ENCODE measurements at places on chromosomes 11 and 22.

DNA sequence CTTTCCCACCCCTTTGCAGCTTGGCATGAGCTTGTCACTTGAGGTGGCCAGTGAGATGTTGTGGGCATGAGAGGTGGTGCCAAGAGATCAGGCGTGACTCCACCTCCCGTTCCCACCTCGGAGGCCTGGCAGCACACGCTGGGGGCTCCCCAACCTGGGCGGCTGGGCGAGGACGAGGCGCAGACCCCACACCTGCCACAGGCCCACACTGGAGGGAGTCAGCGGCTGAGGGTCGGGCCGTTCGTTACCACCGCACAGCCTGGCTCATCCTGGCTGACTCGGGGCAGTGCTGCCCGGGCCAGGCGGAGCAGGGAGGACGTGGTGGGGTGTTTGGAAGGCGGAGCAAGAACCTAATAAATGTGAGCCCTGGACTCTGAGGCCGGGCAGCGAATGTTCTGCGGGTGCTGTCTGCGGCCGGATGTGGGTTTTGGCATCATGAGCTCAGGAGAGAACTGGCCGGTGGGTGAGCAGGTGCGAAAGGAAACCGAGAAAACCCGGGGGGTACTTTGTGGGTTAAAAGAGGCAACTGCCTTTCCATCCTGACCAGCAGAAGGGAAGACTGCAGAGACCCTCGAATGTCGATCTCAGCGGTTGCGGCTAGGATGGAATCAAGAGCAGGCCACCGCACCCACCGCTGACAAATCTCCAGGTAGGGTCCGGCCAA lies 10.2 kb upstream of the IFITM3 start:
- DNase-seq = no peak

DNA sequence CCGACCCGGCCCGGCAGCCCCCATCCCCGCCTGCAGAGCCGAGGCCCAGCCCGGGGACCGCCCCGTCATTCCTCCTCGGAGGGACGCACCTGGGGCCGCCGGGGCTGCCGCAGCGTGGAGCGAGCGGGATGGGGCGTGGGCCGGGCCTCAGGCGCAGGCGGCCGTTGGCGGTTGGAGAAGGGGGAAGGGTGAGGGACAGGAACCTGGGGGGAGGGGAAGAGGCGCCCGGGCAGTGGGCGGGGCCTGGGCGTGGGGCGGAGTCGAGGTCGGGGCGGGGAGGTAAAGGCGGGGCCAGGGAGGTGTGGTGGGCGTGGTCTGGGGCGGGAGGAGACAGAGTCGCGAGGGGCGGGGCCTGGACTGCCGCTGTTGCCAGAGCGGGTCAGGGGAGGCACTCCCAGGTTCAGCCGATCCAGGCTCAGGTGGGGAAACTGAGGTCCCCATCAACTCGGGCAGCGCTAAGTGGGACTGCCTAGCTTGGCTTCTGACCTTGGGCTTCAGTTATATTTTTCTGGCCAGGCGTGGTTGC lies at the start of gene TESMIN:
TSS of gene TESMIN (minus strand) at position 190 of the 526 bp plus-strand sequence. CDS start 860 bp downstream, outside the sequence.
- DNase-seq = no peak

DNA sequence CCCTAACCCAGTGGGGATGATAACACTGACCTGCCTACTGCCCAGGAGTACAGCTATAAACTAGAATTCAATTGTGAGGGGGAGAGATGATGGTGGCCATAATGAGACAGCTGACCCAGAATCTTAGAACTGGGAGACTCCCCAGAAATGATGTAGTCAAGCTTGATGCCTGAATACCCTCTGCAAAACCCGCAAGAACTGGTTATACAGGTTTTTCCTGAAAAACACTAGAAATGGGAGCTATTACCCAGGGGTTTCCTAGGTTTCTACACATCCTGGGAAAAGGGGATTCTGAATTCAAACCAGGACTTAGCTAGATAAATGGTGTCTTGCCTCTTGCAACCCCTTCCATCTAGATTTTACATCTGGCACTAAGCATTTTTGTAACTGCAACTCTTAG lies 113.8 kb upstream of the NARS2 start:
- no peak for DNase-seq

DNA sequence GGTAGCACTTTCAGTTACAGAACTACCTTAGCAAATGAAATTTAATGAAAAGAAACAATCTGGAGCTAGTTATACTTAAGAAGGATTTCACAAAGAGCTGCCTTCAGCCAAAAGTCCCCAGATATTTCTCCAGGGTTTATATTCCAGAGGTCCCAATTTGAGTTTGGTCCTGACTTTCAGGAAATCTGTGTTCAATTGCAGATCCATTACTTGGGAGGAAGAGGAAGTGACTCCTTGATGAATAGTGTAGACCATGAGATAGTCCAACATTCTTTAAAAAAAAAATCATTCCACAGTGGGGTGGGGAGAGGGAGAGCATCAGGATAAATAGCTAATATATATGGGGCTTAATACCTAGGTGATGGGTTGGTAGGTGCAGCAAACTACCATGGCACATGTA lies 117.6 kb upstream of the ARHGAP20 start:
- no peak for DNase-seq

DNA sequence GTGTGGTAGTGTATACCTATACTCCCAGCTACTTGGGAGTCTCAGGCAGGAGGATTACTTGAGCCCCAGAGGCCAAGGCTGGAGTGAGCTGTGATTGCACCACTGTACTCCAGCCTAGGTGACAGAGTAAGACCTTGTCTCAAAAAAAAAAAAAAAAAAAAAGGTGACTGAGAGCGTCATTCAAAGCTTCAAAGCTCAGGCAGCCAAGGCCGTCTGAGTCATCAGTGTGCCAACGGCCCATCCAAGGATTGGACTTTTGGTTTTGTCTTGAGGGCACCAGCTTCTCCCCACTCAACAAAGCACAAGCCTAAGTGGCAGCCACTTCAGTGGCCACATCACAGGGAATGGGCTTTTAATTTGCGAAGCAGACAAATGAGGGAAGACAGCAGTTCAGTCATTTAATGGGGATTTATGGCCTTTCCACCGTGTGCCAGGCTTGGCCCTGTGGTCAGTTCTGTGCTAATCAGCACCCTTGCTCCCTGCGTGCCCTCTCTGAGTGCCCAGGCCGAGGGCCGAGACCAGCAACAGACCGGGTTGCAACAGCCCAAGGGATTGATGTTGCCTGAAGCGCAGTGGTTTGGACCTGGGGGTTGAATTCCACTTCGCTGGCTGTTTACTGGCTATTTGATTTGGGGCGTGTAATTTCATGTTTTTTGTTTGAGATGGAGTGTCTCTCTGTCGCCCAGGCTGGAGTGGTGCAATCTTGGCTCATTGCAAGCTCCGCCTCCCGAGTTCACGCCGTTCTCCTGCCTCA lies 30.2 kb upstream of the CRYBB3 start:
- no peak for DNase-seq

GRCh38 chr22:46382524-46382923 lies 47.0 kb downstream of the TRMU start:
- no peak for DNase-seq

DNA sequence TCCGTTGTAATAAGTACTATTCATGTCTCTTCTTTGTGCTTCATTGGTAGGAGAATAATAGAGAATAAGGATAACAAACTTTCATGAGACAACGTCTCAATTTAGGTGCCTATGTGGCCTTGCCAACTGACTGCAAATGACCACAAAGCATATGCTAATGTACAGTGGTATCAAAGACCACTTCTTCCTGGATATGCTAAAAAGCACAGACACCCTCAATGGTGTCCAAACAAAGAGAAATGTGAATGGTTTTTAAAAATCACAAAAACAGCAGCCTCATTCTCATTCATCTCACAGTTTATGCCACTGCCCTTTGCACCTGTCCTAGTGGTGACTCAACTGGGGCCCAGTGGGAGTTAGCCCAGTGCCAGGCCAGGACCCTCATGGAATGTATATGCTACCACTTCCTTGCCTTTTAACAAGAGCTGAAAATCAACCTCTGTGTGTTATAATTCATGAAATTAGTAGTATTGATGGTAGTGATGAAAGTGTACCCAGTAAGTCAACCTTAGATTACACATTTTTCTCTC lies 65.2 kb upstream of the MTMR2 start:
- DNase-seq = no peak

DNA sequence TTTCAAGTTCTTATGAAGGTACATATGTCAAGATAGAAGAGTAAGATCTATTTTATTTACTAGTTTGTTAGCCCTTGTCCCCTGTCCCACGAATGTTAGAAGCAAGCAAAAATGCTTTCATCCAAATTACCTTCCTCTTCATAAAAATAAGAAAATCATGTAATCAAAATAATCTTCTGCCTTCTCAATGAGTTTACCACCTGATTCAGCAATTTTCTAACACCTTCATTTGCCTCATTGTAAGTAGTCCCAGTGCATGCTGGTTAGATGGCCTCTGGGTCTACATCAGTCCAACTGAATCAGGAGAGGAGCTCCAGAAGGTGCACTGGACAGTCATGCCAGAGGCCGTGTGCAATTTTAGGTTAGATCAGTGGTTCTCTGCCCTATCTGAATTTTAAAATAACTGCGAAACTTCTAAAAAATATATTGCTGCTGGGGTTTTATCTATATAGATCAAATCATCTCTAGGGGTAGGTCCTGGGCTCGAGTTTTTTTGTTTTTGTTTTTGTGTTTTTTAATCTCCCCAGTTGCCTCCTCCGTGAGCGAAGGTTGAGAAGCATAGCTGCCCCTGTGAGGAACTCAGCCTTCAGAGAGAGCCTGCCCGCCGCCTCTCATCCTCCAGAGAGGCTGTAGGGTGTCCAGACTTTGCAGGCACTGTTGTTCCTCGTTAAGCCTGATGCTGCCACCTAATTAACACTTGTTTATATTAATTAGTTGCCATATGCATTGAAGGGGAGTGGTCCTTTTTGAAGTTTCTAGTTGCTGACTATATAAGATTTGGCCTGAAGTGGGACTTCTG lies 32.2 kb downstream of the C22orf31 start:
- DNase-seq = no peak

DNA sequence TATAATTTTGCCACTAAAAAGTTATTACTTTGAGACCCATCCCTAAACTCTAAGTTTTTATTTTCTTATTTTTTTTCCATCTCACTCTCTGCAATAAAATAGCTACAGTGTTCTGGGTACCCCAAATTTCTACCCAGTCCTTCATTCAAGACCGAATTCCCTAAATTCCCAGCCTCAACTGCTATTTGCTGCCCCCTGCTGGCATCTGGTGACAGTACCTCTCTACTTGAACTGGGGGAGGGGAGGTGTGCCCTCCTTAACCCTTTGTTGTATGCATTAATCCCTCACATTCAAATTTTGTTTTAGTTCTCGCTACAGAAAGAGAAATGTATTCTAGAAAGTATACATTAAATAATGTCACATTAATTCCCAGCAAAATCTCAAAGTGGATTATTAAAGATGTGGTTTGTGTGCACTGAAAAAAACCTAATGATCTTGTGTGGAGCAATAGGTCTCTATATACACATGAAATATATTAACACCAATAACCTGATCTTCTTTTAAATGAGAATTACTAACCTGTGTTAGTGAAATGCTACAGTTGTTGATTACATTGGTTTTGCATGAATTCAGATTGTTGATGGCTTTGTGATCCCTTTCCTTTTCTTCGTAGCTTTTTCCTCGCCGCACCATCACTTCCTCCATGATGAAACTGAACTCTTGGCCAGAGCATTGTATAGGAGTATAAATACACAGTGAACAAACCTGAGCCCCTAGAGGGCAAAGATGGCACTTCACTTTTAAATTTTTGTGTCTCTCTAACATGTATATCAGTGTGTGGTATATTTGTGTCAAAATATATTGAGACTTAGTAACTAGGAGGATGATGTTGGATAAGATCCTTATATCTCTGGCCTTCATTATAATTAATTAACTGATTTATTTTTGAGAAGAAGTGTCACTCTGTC lies 590.0 kb downstream of the METTL15 start:
- peak; percentile 37 for DNase-seq

- no peak for DNase-seq
Observed at GRCh38 chr11:77752516-77752915, 68.0 kb downstream of the RSF1 start.

DNA sequence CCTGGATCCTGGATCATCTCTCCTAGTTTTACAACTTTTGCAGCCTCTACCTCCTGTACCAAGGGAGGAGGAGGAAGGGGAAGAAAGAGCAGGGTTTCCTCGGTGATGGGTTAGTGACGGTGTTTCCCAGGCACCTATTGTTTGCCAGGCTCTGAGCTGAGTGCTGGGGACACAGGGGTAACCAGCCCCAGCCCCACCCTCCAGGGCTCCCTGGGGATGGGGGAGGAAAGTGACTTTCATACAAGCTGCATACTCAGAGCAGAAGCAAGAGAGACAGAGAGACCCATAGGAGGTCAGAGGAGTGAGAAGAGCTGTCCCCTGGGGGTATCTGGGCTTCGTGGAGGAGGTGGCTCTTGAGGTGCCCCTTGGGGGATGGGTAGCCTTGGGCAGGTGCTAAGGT lies 89.4 kb upstream of the THY1 start:
- no peak for DNase-seq

Data from hypothalamus (tissue), 51 donors.